ENCODE measurements at places on chromosomes 6 and 20.

DNA sequence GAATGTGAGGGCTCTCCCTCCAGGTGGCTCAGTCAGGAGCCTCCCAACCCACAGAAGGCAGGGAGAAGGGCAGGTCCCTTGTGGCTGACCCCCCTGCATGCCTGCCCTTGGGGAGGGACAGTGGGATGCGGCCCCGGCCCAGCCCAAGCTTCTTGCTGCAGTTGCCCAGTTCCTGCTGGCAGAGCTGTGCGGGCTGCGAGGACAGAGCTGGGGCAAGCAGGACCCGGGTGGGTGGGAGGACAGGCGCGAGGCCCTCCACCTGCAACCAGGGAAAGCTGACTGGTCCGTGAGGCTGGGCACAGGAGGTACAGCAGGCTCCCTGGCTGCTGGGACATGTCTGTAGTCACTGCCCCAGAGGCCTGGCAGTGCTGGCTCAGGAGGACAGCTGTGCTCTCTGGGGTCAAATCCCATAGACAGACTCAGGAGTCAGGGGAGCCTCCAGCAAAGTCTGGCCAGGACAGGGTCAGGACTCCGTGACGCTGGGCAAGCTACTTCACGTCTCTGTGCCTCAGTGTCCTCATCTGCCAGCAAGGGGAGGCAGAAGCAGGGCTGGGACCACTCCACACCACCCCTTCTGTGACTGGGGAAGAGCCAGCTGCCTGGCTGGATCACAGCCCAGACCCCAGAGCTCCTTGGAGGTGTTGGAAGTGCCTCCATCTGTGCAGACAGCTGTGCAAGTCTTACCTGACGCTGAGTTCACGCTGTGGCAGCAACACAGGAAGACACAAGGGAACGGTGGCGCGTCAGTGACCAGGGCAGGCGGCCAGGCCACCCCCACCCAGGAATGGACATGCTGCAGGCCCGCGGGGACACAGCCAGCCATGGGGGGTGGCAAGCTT, 13.0 kb downstream of the UCKL1 start:
- DNase-seq, result no peak

GRCh38 chr6:138620630-138621029, 121.3 kb upstream of the NHSL1 start:
- DNase-seq, result no peak

DNA sequence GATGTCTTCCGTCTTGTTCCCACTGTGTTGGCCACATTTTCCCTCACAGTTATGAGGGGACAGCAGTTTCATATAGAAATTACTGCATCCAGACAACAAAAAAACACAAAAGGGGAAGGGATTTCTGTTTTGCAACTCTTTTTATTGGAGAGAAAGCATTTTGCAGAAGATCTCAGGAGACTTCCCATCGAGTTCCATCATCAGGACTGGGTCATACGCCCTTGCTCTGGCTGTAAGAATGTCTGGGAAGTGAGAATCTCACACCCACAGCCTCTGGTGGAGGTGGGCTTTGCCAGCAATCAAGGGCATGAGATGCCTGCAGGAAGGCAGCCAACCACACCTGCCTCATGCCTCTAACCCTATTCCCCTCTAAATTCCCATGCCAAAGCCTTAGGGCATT, 5.8 kb upstream of the IGF2R start:
- no peak for DNase-seq

DNA sequence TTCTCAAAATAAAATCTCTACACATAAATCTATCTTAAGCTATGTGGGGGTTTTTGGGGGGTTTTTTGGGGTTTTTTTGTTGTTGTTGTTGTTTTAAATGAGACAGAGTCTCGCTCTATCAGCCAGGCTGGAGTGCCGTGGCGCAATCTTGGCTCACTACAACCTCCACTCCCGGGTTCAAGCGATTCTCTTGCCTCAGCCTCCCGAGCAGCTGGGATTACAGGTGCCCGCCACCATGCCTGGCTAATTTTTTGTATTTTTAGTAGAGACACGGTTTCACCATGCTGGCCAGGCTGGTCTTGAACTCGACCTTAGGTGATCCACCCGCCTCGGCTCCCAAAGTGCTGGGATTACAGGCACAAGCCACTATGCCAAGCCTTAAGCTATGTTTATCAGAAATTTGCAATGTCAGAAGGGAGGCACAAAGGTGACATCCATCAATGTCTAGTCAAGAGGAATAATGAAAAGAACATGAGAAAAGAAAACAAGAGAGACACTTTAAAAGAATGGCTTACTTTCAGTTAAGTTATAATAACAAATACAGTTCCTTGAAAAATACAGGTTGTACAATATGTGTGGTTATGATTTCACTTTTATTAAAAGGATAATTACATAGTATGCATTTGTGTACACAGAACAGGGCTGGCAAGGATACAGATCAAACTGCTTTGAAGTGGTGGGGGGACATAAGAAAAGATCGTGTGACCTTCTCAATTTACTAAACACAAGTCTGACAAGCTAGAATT, 28.6 kb downstream of the SLC23A2 start:
- no peak for DNase-seq

DNA sequence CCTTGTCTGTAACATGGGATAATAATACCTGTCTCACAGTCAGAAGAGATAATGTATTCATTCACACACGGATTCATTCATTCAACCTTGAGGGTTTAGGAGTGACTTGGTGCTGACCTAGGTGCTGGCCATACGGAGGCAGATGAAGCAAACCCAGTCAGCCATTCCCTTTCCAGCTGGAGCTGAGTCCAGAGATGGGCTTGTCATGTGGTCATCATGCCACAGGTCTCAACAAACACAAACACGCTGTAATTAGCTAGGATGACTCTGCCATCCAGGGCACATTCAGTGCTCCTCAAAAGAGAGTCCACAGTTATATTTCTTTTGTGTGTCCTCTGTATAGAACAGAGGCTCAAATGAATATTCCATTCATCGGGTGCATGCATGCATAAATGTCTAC, 19.5 kb upstream of the PRELID3B start:
- DNase-seq, result no peak

- DNase-seq, result no peak
Observed at GRCh38 chr20:38256021-38256420, 4.5 kb downstream of the KIAA1755 start.

- DNase-seq, result no peak
Observed at GRCh38 chr20:15220009-15220656, 882.7 kb upstream of the FLRT3 start.

- DNase-seq, result no peak
Observed at GRCh38 chr6:18551228-18551627, 164.1 kb downstream of the RNF144B start.

DNA sequence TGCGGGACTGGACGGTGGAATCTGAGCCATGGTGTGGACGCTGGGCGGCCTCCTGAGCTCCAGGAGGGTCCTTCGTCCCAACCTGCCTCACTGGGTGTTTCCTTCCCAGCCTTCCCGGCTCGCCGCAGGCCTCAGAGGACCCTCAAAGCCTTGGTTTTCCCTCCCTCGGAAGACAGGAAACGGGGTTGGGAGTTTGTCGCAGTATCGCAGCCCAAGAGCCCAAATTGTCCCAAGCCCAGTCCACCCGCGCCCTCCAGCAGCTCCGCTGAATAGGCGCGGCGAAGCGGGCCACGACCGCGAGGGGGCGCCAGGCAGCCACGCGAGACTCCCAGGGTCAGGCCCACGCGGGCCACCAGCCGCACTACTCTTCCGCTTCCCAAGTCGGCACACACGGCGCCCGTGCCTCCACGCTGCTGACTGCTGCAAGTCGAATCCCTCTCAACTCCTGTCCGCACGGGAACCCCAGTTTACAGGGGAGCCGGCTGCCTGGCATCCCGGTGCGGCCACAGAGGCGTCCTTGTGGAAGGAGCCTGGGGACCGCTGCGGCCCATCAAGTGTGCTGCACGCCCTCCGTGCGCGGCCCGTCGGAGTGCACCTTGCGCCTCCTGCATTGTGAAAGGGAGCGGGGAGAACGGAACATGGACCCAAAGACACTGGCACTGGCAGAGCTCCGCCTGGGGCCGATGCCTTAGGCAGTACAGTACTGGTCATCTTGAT, 40.4 kb upstream of the HMGA1 start:
- DNase-seq, result no peak

DNA sequence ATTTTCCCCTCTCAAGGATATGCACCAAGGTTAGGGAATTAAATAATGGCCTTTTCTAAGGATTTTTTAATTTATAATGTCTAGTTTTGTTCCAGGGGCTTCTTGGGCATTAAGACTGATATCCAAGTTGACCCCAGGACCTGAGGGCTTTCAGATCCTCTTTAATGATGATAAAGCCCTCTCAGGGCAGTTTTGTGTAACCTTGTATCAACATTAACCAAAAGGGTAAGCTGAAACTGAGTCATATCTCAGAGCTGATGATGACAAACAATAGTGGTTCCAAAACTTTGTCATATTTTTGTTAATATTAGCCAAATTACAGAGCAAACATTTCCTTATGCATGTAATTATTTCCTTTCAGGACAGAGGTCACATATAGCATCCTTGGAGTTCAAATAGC, 309.4 kb upstream of the MAN1A1 start:
- DNase-seq, result no peak

- no peak for DNase-seq
Observed at GRCh38 chr20:48283470-48284110, 498.3 kb upstream of the SULF2 start.

- no peak for DNase-seq
Observed at GRCh38 chr20:39534846-39535245, 572.7 kb downstream of the DHX35 start.

DNA sequence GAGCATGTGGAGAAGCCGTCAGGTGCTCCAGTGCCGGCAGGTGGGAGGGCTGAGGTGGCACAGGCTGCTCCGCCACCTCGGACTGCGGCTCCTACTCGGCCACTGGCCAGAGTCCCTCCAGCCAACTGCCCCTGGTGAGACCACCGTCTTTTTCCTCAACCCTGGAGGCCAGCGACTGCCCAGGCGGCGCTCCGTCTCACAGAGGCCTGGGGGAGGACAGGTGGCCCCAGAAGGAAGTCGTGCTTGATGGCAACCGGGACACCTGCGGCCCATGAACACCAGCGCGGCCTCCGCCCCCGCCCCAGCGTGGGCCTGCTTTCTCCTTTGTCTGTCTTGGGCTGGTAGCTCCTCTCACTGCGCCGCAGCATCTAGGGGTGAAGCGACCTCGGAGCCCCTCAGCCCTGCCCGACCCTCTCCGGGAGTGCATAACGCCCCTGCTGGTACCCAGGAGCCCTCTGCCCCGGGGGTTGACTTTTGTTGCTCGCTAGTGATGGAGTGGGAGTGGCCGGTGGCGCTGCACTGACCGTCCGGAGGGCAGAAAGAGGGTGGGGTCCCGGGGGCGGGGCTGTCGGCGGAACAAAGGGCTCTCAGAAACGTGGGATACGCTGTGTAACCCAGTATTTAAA, 706 bp upstream of the TUBB2B start:
- no peak for DNase-seq

- no peak for DNase-seq
Observed at GRCh38 chr6:34817446-34817845, 25.6 kb downstream of the BLTP3A start.

GRCh38 chr6:75893058-75893775, 144.2 kb downstream of the MYO6 start:
- peak; percentile 81 for DNase-seq

GRCh38 chr6:142031035-142031434, 101.7 kb upstream of the GJE1 start:
- DNase-seq, result no peak

DNA sequence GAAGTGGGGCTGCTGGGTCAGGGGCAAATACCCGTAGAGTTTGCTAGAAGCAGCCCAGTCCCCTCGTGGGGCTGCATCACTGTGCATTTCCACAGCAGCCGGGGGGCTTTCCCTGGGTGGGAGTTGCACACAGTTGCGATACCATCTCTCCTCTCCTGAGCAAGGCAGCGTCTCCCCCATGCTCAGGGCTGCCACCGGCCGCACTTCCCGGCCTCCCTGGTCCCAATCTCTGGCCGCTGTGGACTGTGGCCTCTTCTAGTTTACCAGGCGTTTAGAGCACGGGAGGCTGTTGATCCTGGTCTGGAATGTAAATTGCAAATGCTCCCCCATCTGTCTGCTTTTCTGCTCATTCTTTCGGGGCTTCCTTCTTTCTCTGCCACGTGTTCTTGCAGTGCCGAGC, 31.1 kb downstream of the OSBPL2 start:
- DNase-seq, result no peak

DNA sequence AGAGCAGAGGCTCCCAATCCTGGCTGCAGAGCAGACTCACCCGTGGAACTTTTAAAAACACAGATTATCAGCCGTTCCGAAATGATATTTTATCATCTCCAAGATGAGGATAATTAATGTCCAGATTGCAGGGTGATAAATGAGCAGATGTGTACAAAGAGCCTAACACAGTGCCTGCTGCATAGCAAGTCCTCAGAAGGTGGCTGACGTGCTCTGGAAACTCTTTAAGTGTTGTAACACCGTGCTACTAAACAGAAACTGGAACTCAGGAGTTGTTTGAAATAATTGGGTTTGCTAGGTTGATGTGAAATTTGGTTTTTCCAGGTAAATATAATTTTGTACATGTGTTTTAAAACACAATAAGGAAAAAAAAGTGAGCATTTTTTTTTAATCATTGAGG, 118.0 kb downstream of the ARMC2 start:
- no peak for DNase-seq

GRCh38 chr6:69775941-69776340, 20.9 kb downstream of the LMBRD1 start:
- DNase-seq, result no peak

DNA sequence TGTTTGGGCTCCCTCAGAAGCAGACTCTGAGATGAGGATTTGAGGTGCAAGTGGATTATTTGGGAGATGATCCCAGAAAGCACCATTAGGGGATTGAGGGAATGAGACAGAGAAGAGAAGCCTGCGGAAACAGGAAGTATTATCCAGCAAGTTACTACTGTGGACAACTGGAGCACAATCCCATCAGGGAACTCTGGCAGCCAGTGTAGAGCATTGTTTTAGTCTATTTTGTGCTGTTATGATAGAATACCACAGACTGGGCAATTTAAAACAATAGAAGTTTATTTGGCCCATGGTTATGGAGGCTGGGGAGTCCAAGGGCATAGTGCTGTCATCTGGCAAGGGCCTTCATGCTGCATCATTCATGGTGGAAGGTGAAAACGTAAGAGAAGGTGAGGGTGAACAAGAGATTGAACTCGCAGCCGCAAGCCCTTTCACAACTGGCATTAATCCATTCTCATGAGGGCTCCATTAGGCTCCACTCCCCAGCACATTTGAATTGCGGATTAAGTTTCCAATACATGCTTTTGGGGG, 43.5 kb upstream of the SLC9A8 start:
- DNase-seq, result no peak

- DNase-seq, result no peak
Observed at GRCh38 chr6:105102186-105102585, 77.6 kb downstream of the POPDC3 start.

DNA sequence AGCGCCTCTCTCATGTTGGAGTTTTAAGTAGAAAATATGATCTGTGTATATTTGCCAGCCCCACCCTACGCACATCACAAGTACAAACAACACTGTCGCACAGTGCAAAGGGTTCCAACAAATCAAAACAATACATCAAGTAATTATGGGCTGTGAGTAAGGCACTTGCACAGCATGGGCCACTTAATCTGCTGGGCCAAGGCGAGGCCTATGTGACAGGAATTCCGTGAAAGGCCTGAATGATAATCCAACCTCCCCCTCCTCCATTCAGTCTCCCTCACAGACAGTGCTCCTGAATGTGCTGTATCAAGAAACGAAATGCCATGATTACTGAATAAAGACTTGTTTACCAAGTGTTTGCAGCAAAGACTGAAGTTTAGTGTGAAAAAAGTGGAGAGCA, 130.1 kb upstream of the SLC2A12 start:
- no peak for DNase-seq

GRCh38 chr6:31272436-31272835, 544 bp upstream of the HLA-C start:
- DNase-seq, result no peak
